Mesothelial cell of epicardium (in vitro differentiated cells): ENCODE measurements at places on chromosomes 13 and 19. TPM values are rescaled to one million over a fixed set of nuclear protein-coding genes. Genes with fewer than 3 reads are reported as not detected.

- DNase-seq = no peak
- peaks cover 10% of the 10 kb centered on the region for H3K36me3 ChIP-seq
- no peak overlapping the region for H3K27ac ChIP-seq
- peaks cover 10% of the 10 kb centered on the region for H3K4me1 ChIP-seq
Measured at GRCh38 chr19:18672606-18673337, 10.7 kb upstream of the CRTC1 start.

DNA sequence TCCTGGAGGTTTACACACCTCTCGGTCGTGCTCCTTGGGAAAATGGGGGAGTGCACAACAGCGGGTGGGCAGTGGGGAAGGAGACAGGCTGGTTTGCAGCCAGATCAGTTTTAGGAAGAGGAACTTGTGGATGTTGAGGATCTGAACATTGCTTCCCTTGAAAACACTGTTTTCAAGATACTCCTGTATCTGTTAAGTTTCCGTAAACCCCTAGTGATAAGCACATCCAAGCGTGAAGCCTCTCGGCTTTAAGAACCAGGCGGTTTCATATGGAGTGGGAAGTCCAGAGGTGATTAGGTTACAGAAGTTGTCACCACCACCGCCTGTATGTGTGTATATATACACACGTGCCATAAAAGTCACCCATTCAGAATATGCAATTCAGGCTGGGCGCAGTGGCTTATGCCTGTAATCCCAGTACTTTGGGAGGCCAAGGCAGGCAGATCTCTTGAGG lies 47.4 kb downstream of the SIPA1L3 start:
- H3K27me3 ChIP-seq = no peaks in the 10 kb centered on the region
- H3K4me3 ChIP-seq = no peak overlapping the region
- peaks cover 17% of the 10 kb centered on the region for H3K36me3 ChIP-seq
- no peak for DNase-seq
- peaks cover 14% of the 10 kb centered on the region for H3K4me1 ChIP-seq

The SCAF1 gene
- 87.3 to 89.9 TPM (median 88.9 TPM) in 3 replicates for total RNA-seq

DNA sequence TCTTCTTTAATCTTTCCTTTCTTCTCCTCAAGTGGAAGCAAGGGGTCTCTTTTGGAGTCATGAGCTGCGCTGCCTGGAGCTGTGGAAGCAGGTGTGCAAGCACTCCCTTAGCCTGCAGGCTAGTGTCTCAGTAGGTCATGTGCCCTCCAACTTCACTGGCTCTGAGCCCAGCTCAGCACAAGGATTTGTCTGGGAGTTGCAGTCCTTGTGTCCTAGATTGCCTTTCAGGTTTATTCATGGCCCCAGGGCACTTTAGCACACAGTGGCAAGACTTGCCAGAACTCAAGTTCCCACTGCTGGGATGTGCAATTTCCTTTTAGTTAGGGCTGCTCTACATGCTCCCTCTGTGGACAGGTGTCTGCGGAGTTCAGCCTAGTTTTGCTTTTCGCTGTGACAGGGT lies 211.7 kb downstream of the LIG4 start:
- H3K27me3 ChIP-seq = no peaks in the 10 kb centered on the region
- H3K4me1 ChIP-seq = peaks cover 3% of the 10 kb centered on the region
- H3K27ac ChIP-seq = no peak overlapping the region
- H3K36me3 ChIP-seq = no peaks in the 10 kb centered on the region
- H3K4me3 ChIP-seq = no peak overlapping the region

GRCh38 chr19:48391100-48392005 lies at the start of gene KDELR1:
Gene KDELR1, minus strand, starts transcription at chr19:48391551. Its CDS starts 193 bp downstream, at chr19:48391358.
- H3K27me3 ChIP-seq = peaks cover 28% of the 10 kb centered on the region
- peak within 1 kb of the TSS; percentile 97 for H3K27ac ChIP-seq
- peaks cover 37% of the 10 kb centered on the region for H3K4me1 ChIP-seq
- H3K4me3 ChIP-seq = peak within 1 kb of the TSS; percentile 96
- peaks cover 14% of the 10 kb centered on the region for H3K36me3 ChIP-seq
- DNase-seq = peak; percentile 73

- no peak for DNase-seq
- no peaks in the 10 kb centered on the region for H3K36me3 ChIP-seq
- H3K4me3 ChIP-seq = no peak overlapping the region
- no peak overlapping the region for H3K27ac ChIP-seq
Measured at GRCh38 chr19:12689581-12690216, 1.9 kb downstream of the GNG14 start.

GRCh38 chr19:57563547-57563946 lies 3.9 kb upstream of the ZNF550 start:
- no peaks in the 10 kb centered on the region for H3K27me3 ChIP-seq
- H3K4me1 ChIP-seq = peaks cover 2% of the 10 kb centered on the region
- peaks cover 28% of the 10 kb centered on the region for H3K36me3 ChIP-seq
- no peak overlapping the region for H3K27ac ChIP-seq
- DNase-seq = no peak
- no peak overlapping the region for H3K4me3 ChIP-seq

DNA sequence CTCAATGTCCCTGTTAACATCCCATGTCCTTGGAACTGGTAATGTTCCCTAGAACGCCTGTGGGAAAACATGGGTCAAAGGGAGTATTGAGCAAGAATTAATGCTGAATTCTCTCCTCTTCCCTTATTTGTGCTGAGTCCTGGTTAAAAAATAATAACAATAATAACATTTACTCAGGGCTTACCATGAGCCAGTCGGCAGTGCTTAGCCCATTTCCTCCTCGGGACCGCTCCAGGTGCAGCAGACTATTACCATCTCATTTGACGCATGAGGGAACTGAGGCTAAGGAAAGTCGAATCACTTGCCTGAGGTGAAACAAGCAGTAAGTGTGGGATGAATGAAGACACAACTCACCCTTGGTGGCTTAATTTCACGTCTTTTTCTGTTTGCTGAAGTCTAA lies 33.6 kb upstream of the SLC15A1 start:
- no peak overlapping the region for H3K27ac ChIP-seq
- DNase-seq = no peak
- no peaks in the 10 kb centered on the region for H3K4me1 ChIP-seq

The BRSK1 gene
- total RNA-seq = 38.5 to 46.0 TPM (median 43.4 TPM) in 3 replicates

DNA sequence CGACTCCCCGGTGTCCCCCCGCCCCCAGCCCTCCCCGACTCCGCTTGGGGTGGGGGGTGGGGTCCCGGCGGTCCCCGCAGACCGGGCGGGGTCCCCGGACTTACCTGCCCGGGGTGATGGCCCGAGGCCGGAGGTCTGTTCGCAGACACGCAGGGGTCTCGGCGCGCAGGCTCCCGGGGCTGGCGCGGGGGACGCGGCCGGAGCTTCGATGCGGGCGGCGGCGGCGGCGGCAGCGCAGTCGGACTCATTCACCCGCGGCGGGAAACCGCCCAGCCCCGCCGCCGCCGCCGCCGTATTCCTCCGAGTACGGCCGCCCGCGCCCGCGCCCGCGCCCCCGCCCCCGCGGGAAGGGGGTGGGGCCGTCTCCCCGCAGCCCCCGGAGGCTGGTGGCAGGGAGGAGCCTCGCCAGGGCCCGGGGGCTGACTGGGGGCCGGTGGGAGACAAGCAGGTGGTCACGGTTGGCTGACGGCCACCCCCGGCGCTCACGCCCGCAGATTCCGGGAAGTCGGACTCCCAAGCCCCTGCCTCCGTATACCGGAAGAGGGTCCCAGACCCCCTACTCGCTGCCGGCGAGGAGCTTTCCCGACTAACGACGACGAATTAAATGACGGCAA lies at the start of gene C2CD4C:
Gene C2CD4C (minus strand): TSS at position 246 of the 614 bp plus-strand sequence. CDS start 786 bp downstream, outside the sequence.
- H3K4me3 ChIP-seq = peak within 1 kb of the TSS; percentile 82
- peak within 1 kb of the TSS; percentile 30 for H3K27ac ChIP-seq

The FGF9 gene
- total RNA-seq = 17.3 to 20.9 TPM (median 17.8 TPM) in 3 replicates

The CDX2 gene
- total RNA-seq = 0.05 to 0.16 TPM in 2 of 3 replicates, not detected in the other

GRCh38 chr19:54364775-54365257 lies at the start of gene LAIR1:
Gene LAIR1, minus strand, starts transcription at chr19:54364931. Its CDS starts 127 bp downstream, at chr19:54364804.
- H3K4me1 ChIP-seq = no peaks in the 10 kb centered on the region
- H3K4me3 ChIP-seq = no peak within 1 kb of the TSS
- H3K36me3 ChIP-seq = no peaks in the 10 kb centered on the region
- no peak within 1 kb of the TSS for H3K27ac ChIP-seq

DNA sequence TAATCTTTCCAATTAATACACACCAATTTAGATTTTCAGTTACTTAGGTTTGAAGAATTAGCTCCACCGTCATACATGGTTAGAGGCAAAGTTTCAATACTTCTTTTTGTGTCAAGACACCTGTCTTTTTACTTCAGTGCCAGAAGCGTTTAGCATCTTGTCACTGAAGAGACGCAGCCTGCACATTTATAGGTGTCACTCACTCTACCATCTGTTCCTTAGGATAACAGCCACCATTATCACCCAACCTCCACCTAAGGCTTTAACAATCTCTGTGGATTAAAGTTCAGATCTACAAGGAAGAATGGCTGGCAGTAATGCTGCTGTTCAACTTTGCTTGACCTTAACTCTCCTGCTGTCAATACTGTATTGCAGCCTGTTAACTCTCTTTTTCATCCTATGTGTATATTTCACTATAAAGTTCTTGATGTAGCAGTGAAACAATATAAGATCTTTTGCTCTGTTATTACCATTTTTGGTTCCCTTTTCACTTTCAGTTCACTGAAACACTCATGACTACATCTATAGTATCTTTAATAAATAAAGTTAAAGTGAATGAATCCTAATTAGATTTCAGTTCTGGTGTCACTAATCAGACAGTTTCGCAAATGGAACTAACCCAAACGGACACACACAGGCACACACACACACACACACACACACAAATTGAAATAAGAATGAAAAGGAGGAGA lies 435.6 kb downstream of the PCDH9 start:
- no peak overlapping the region for H3K27ac ChIP-seq
- H3K4me3 ChIP-seq = no peak overlapping the region
- no peak for DNase-seq
- H3K27me3 ChIP-seq = no peaks in the 10 kb centered on the region
- peaks cover 11% of the 10 kb centered on the region for H3K4me1 ChIP-seq
- no peaks in the 10 kb centered on the region for H3K36me3 ChIP-seq

The CCNE1 gene
- 13.7 to 14.9 TPM (median 14.7 TPM) in 3 replicates for total RNA-seq

The POU2F2 gene
- total RNA-seq = 0.65 to 0.93 TPM (median 0.66 TPM) in 3 replicates

The FKBP8 gene
- 245 to 250 TPM (median 247 TPM) in 3 replicates for total RNA-seq

The GJB2 gene
- 24.4 to 27.2 TPM (median 25.4 TPM) in 3 replicates for total RNA-seq

The TTC9B gene
- not detected in 3 replicates for total RNA-seq

GRCh38 chr13:72559716-72560115 lies 167.7 kb downstream of the MZT1 start:
- no peaks in the 10 kb centered on the region for H3K27me3 ChIP-seq
- no peak overlapping the region for H3K4me3 ChIP-seq
- H3K36me3 ChIP-seq = no peaks in the 10 kb centered on the region
- peaks cover 9% of the 10 kb centered on the region for H3K4me1 ChIP-seq
- no peak for DNase-seq

GRCh38 chr13:105991622-105992277 lies 543.7 kb downstream of the EFNB2 start:
- H3K27ac ChIP-seq = no peak overlapping the region
- peaks cover 31% of the 10 kb centered on the region for H3K4me1 ChIP-seq
- H3K36me3 ChIP-seq = no peaks in the 10 kb centered on the region
- H3K27me3 ChIP-seq = no peaks in the 10 kb centered on the region
- H3K4me3 ChIP-seq = no peak overlapping the region

- no peak for DNase-seq
- no peak overlapping the region for H3K27ac ChIP-seq
- peaks cover 52% of the 10 kb centered on the region for H3K27me3 ChIP-seq
- H3K4me3 ChIP-seq = peak overlapping the region; percentile 1
- peaks cover 12% of the 10 kb centered on the region for H3K36me3 ChIP-seq
- H3K4me1 ChIP-seq = peaks cover 4% of the 10 kb centered on the region
Measured at GRCh38 chr19:40216013-40216776, 2.0 kb downstream of the TTC9B start.

The VSTM1 gene
- total RNA-seq = not detected in 3 replicates

- no peaks in the 10 kb centered on the region for H3K27me3 ChIP-seq
- H3K4me1 ChIP-seq = no peaks in the 10 kb centered on the region
- peaks cover 53% of the 10 kb centered on the region for H3K36me3 ChIP-seq
- no peak overlapping the region for H3K4me3 ChIP-seq
- no peak for DNase-seq
Measured at GRCh38 chr13:19670147-19670546, 36.7 kb downstream of the MPHOSPH8 start.

DNA sequence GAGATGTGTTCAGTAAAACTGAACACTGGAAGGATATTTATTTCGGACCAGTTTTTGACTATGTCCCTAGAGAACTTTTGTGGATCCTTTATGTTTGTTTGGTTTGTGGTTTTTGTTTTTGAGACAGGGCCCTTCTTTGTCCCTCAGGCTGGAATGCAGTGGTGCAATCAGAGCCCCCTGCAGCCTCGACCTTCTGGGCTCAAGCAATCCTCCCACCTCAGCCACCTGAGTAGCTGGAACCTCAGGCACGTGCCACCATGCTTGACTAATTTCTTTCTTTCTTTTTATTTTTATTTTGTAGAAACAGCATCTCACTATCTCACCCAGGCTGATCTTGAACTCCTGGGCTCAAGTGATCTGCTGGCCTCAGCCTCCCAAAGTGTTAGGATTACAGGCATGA lies 955 bp upstream of the ZNF709 start:
- peak overlapping the region; percentile 94 for H3K4me3 ChIP-seq
- peaks cover 4% of the 10 kb centered on the region for H3K36me3 ChIP-seq
- H3K27me3 ChIP-seq = no peaks in the 10 kb centered on the region
- H3K27ac ChIP-seq = peak overlapping the region; percentile 97
- peaks cover 26% of the 10 kb centered on the region for H3K4me1 ChIP-seq

The LGALS14 gene
- 0.71 to 0.92 TPM (median 0.72 TPM) in 3 replicates for total RNA-seq

DNA sequence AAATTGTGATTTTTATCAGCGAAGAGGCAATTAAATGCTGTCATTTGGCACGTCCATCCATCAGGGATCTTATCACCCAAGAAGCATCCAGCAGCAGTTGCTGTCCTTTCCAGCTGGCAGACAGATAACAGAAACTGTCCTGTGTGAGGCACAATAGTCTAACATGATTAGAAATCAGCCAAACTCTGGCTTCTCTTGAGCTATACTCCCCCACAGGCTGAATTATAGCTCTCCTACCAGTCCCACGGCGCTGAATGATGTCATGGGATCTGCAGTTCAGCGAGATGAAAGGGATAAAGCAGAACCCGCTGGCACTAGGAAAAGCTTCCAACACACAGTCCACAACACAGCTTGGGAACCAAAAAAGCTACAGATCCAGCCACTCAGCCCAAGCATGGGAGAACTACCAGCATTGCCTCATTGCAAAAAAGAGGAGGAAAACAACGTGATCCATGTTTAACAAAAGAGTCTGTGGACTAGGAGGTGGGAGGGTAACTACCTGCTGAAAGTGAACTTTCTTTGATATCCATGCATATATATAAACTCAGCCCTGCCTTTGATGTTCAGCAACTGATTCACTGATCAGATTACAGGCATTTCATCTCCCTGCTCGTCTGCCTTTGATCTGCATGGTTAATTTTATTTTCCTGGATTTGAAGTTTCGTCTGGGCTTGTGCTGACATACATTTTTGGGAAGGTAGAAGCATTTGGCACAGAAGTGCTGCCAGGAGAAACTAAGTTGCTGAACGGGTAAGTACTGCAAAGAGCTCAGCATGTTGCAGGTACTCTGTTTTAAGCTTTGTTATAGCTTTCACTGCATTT lies at the start of gene TNFRSF19:
Gene TNFRSF19 (plus strand): TSS at position 314 of the 822 bp plus-strand sequence. CDS start 19,772 bp downstream, outside the sequence.
- H3K27me3 ChIP-seq = no peaks in the 10 kb centered on the region
- DNase-seq = peak; percentile 43
- no peaks in the 10 kb centered on the region for H3K36me3 ChIP-seq
- H3K4me3 ChIP-seq = peak within 1 kb of the TSS; percentile 80
- peak within 1 kb of the TSS; percentile 98 for H3K27ac ChIP-seq
- H3K4me1 ChIP-seq = peaks cover 52% of the 10 kb centered on the region
